ENCODE measurements at places on chromosomes 12 and 14.

DNA sequence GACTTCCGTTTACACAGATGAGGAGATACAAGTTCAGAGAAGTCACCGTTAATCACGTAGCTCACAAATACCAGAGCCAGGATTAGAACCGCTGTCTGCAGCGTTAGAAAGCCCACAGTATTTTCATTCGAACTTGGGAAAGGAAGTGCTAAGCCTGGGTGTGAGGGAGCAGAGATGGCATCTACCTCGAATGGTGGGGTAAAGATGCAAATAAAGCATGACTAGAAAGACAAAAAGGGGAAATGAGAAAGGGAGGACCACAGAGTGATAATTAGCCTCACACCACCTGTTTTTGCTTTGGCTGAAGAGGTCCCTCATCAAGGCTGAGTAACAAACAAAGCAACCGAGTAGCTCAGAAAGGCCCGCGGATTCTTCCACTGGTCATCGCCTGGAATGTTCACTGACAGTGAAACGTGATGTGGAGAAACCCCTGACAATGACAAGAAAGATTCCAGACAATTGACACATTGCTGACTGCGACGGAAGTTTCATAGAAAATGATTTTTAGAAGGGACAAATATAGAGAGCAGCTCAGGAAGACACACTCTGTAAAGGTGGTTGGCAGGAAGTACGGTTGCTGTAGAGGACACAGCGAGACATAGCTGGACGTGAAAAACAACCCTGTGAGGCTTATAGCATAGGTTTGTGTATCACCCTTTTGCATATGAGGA lies 31.5 kb upstream of the BHLHE41 start:
- DNase-seq: no peak

GRCh38 chr14:74579447-74580274 lies 32.4 kb downstream of the LTBP2 start:
- no peak for DNase-seq

DNA sequence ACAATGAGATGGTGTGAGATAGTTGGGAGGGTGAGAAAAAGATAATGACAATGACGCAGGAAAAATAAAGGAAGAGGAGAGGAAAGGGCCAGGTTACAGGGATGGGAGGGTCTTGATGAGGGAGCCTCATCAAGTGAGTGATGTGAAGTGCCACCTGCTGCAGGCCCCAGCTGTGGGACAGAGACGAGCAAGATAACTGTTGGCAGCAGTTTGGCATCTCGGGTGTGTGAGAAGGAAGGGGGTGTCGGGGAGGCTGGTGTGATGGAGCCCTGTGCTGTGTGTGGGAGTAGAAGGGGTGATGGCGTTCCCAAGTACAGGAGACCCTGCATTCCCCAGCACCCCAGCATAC lies 11.4 kb upstream of the TAC3 start:
- no peak for DNase-seq

DNA sequence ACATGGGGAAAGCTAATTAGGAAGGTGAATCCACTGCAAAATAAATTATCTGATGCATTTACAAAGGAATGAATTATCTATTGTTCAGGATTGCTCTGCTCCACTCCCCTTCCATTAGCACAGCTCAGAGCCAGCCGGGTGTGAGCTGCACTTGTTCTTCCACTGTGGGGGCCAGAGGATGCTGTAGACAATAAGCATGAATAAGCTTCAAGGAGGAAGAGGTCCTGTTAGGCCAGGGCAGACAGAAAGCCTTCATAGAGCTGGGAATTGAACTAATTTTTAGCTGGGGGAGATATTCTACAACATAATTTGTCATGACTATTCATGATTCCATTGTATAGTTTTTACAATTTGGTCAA lies 137.6 kb upstream of the MAX start:
- DNase-seq: no peak

- DNase-seq: no peak
These were observed 229.2 kb downstream of the DPF3 start for GRCh38 chr14:72664651-72665050.

DNA sequence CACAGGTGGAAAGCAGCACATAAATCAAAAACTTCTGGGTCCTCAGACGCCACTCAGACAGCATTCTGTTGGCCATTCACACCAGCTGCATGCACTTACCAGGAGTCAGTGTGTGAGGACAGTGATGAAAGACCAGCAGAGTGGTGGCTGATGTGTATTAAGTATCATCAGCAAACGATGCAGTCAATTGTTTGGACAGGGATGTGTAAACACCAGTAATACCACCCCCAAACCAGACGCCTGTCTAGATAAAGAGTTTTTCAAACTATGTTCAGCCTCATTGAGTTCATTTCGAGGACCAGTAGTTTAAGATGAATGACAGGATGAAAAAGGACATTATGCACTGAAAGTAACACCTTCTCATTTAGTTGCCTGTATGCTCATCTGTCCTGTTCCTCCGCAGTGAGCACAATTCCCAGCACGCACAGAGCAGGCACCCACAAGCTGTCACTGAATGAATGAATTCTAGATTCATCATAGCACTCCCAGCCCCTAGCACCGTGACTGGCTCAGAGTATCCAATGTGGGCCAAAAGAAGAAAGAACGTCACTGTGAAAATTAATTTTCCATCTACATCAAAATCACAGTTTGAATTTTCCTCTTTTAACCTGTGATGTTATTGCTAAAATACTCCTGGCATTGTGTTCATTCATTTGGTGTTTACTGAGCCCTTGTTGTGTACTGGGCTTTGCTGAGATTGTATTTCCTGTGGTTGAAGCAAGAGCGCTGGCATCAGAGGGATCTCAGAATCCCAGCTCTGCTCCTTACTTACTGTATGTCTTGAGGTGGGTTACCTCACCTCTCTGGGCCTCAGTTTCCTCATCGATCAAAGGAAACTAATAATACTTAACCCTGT lies 124.8 kb upstream of the NOS1 start:
- no peak for DNase-seq

- DNase-seq: no peak
These were observed 107.1 kb downstream of the AACS start for GRCh38 chr12:125172231-125172850.

- no peak for DNase-seq
These were observed 53.4 kb upstream of the EVL start for GRCh38 chr14:100011628-100012325.

GRCh38 chr12:3133405-3133783 lies 56.2 kb downstream of the TSPAN9 start:
- no peak for DNase-seq

DNA sequence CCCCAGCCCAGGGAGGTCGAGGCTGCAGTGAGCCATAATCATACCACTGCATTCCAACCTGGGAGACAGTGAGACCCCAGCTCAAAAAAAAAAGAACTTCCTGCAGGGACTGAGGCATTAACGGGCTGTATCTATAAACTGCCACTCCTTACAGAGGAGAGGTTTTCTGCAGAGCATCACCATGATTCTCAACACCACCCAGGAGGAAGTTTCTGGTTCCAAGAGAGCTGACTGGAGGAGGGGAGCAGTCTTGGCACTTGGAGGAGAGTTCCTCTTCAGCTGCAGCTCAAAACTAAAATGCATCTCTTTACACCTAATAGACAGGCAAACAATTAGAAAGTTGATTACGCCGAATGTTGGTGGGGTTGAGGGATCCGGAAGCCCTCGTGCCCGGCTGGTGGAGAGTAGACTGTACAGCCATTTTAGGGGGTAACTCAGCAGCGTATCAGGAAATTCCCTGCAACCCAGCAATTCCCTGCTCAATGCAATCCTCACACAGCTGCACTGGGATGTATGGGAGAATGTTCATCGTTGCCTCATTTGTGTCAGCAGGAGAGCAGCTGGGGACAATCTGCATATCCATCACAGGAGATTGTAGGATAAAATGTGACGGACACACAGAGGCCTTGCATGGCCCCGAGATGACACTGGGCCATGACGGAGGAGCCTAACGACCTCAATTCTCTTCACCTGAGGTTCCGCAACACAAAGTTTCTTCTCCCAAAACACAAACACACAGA lies 36.6 kb downstream of the ACTN1 start:
- no peak for DNase-seq

GRCh38 chr12:14948672-14949071 lies 10.3 kb upstream of the ERP27 start:
- DNase-seq: no peak

All from K562 (cell line).